ENCODE measurements at places on chromosomes 7 and 10.

- no peak for DNase-seq
Observed at GRCh38 chr10:60801522-60801921, 23.2 kb downstream of the CDK1 start.

DNA sequence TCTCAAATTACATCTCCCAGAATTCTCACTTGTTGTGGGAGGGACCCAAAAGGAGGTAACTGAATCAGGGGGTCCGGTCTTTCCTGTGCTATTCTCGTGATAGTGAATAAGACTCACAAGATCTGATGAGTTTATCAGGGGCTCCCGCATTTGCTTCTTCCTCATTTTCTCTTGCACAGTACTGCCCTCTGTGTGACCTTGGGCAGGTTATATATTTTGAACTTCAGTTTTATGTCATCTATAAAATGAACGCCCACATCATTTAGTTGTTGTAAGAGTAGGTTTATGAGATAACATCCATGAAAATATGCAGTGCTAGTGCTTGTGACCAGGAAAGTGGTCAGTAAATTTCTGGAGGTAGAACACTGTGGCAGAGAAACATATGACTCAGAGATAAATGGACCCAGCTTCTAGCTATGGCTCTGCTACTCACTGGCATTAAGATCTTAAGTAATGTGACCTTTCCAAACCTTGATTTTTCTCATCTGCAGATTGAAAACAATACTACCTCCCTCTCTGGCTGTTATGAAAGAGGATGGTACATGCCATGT is 44.3 kb downstream of the SCRN1 start:
- DNase-seq = no peak

DNA sequence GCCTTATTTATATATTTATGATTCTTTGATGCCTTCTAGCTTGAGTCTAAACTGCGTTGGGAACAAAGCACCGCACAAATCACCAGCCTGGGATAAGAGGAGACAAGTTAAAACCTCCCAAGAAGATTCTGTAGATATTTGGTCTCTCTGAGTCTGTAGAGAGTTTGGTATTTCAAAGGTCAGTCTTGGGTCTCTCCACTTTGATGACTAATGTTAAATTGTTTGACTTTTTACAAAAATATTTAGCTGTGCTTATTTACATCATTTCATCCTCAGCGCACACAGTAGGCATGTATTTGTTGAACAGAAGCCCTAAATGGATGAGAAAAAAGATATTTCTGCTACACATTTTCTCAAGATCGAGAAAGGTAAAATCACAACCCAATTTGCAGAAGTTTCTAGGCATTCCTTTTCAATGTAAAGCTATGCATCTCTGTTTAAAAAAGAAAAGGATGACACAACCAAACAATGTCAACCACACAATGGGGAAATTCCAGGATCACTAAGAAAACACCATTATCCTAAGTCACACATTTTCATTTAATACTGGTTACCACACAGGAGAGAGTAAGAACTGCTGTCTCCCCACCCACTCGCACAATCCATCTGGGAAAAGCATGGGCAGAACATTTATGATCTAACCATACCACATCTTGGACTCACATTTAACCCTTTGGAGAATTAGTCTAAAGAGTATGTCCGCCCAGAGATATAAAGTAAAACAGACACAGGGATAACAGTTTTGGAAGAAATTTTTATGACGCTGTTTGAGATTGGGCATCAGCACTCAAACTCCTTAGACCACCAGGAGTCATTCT is 4.4 kb downstream of the CDK6 start:
- DNase-seq = no peak

GRCh38 chr7:22871661-22872060 is 49.0 kb upstream of the TOMM7 start:
- no peak for DNase-seq

DNA sequence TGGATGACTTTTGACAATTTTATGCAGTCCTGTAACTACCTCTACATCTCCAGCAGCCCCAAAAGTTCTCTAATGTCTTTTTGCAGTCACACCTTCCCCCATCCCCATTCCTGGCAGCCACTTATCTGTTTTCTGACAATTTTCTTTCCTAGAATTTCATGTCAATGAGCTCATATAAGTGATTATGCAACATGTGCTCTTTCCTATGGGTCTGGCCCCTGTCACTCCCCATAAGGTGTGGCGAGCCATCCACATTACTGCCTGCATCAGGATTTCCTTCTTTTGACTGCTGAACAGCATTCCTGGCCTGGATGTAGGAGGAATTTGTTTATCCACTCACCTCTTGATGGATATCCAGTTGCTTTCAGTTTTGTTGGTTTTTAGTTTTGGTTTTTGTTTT is 146.7 kb upstream of the MGMT start:
- no peak for DNase-seq

GRCh38 chr10:20369863-20370736 is 527.0 kb downstream of the NEBL start:
- no peak for DNase-seq

DNA sequence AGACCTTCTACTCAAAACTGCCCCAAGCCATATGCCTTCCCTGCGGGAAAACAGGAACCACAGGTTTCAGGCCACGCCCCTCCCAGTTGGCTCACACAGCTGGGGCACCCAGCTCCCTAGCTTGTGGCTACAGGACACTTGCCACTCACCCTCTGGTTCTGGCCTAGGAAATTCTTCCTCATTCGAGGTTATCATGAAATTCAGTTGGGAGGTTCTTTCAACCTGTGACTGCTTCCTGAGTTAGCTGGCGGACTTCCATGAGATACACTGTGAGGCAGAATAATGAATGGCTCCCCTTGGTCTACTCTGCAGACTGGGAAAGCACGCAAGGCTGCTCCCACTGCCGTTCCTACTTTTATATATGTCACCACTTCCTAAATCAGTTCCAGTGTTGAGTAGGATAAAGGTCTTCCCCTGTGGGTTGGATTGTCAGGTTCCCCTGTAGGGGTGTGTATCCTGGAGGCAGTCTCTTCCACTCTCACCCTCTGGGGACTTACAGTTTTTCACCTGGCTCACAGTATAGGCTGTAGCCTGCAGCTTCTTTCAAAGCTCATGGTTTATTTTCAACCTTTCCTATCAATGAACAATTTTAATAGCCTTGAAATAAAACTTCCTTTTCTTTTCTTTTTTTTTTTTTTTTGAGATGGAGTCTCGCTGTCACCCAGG is 37.0 kb downstream of the GPR22 start:
- DNase-seq = no peak

- no peak for DNase-seq
Observed at GRCh38 chr7:157136372-157136771, 2.4 kb upstream of the UBE3C start.

GRCh38 chr10:29491918-29492317 is 142.9 kb downstream of the SVIL start:
- no peak for DNase-seq

GRCh38 chr10:122244001-122244975 is 26.8 kb upstream of the BTBD16 start:
- no peak for DNase-seq

DNA sequence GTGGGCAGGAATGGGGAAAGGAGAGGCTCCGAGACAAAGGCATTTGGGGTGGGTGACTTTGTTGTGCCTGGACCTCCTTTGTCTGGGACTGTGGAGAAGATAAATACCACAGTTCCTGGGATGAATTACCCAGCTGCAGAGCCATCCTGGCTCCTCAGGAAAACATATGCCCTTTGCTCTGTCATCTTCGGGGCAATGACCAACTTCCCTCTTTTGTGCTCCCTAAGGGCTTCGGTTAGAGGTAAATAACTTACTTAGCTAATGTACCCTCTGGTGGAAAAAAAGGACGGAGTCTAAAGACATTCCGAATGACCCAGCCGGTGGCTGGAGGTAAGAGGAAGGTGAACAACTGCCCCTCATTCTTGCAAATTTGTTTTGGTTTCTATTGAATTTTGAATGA is 345.7 kb downstream of the GATA3 start:
- DNase-seq = no peak

- no peak for DNase-seq
Observed at GRCh38 chr7:44533301-44534055, 7.7 kb downstream of the NPC1L1 start.

- DNase-seq = no peak
Observed at GRCh38 chr7:127876393-127876792, 154.8 kb downstream of the LRRC4 start.

DNA sequence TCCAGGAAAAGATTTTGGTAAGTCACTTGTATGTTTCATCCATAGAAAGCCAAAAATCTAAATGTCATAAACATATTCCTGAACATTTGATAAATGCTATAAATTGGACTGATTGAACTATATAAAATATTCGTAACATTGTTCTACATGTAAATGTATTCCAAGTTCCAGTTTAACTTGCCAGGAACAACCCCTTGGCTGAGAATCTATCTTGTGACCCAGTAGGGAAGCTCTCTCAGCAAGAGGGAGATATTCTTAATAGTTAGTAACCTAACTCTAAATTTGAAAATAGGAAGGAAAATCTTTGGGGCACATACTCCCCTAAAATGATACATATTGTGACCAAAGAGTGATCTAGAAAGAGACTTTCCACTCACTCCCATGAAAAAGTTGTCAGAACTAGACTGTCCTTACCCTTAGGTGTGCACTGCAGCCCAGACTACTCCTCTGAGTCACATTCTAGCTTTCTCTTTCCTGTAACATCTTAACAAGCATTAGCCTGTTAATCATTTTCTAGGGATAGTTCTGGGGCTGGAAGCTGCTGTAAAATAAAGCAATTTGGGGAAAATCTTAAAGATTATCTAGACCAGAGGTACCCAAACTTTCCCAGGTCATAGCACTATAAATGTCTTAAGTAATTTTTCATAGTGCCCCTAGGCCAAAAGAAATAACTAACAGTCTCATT is 73.7 kb upstream of the SKAP2 start:
- no peak for DNase-seq

GRCh38 chr7:114426382-114426781 is 11.8 kb downstream of the FOXP2 start:
- DNase-seq = no peak

DNA sequence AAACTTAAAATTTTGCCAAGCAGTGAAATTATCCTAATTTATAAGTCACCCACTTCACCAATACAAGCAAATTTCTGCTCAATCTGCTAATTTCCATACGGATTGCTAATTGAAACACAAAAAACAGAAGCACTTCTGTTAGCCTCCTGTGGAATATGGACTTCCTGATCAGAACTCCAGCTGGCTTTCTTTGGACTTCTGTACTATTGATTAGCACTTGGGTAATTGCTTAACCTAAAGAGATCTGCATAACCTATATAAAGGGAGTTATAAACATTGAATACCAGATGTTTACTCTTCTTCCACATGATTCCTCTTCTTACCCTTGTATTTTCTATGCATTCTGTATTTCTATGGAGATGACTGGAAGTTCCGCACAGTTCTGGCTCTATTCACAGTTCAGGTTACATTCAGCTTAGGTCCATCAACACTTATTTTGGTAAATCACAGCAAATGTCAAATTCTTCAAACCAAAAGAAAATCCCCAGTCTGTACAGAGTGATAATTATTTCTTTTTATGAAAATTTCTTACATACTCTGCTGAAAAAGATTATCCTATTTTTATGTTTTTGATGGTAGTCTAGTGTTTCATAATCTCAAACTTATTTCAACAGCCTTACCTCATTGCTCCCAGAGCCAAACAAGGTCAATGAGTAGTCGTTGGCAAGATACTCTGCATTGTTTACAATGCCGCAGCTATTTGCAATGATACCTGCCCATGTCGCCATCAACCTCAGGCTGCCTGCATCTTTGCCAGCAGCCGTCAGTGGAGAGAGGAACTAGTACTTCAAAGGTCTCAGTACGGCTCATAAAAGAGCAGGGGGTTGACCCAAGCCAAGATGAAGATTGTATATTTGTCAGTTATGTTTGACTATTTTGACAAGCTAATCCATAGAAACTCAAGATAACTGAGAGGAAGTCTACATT is 225.6 kb downstream of the AHR start:
- no peak for DNase-seq

DNA sequence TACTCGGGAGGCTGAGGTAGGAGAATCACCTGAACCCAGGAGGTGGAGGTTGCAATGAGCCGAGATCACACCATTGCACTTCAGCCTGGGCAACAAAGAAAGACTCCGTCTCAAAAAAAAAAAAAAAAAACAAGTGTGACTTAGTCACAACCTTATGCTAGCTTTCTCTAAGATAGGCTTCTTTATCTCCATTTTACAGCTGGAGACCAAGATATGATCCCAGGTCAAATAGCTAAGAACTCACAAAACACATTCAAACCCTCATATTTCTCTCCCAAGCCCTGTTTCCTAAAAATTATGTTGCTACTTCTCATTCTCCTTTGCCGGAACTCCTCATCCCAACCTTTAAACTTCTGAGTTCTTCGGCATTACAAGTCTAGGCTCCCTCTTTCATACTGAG is 13.0 kb upstream of the DHTKD1 start:
- DNase-seq = no peak

DNA sequence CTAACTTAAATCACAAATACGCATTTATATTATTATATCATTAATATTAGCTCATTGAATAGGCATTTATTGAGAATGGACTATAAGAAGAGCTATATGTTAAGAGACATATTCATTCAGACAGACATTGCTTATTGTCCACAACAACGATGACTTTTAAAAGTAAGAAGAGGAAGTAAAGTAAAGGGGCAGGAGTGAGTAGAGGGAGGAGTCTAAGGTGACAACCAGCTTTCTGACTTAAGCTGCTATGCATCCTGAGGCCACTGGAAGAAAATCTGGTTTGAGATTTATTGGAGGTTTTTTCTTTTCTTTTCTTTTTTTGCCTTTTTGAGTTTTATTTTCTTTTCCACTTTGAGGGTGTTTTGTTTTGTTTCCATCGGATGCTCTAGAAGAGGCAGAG is 723.5 kb downstream of the GRM8 start:
- DNase-seq = no peak

GRCh38 chr7:29340696-29341095 is 146.1 kb downstream of the CHN2 start:
- no peak for DNase-seq

- no peak for DNase-seq
Observed at GRCh38 chr10:1461016-1461415, 276.3 kb downstream of the ADARB2 start.

DNA sequence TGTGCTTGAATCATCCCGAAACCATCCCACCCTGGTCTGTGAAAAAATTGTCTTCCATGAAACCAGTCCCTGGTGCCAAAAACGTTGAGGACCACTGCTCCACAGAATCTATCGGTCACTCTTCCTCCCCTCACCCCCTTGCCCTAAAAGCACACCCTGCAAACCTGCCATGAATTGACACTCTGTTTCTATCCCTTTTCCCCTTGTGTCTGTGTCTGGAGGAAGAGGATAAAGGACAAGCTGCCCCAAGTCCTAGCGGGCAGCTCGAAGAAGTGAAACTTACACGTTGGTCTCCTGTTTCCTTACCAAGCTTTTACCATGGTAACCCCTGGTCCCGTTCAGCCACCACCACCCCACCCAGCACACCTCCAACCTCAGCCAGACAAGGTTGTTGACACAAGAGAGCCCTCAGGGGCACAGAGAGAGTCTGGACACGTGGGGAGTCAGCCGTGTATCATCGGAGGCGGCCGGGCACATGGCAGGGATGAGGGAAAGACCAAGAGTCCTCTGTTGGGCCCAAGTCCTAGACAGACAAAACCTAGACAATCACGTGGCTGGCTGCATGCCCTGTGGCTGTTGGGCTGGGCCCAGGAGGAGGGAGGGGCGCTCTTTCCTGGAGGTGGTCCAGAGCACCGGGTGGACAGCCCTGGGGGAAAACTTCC is 784 bp upstream of the SERPINE1 start:
- no peak for DNase-seq
